ENCODE measurements at places on chromosomes 6 and 20.

DNA sequence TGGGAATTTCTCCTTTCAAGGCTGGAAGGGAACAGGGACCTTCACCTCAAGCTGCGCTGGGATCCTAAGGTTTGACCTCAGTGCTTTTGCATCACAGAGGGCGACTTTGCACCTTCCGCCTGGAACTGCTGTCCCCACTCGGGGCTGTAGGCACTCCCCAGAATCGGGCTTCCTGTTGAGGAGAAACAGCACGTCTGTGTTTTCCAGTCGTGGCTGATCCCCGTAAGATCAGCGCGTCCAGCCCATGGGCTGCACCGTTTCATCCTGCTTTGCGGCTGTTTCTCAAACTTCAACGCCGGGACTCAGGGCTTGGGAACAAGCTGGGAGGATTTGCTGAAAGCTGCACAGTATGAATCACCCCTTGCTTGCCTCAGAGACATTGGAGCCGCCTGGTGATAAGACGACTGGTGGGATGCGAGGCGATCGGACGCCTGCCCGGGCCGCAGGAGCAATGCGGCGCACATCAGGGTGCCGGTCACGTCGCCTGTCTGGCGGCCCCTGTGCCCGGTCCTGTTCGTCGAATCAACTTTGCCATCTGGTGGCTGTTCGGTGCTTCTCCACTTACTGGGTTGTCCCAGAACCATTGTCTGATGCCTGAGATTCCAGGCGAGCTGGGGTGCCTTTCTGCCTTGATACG, 53.6 kb upstream of the FRMD1 start:
- DNase-seq: no peak

DNA sequence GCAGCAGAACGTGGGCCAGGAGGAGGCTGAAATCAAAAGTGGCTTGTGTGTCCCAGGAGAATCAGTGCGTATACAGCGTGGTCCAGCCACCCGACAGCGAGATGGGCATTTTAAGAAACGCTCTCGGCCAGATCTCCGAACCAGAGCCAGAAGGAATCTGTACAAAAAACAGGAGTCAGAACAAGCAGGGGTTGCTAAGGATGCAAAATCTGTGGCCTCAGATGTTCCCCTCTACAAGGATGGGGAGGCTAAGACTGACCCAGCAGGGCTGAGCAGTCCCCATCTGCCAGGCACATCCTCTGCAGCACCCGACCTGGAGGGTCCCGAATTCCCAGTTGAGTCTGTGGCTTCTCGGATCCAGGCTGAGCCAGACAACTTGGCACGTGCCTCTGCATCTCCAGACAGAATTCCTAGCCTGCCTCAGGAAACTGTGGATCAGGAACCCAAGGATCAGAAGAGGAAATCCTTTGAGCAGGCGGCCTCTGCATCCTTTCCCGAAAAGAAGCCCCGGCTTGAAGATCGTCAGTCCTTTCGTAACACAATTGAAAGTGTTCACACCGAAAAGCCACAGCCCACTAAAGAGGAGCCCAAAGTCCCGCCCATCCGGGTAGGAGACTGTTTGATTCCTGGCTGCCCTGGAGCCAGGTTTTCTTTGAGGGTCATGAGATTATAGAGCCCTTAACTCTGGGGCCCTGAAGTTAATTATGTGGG, 75.3 kb downstream of the ASXL1 start:
- DNase-seq: no peak

GRCh38 chr6:141866731-141867497, 265.8 kb upstream of the GJE1 start:
- no peak for DNase-seq

GRCh38 chr6:115842338-115842737, 218.4 kb downstream of the FRK start:
- no peak for DNase-seq

DNA sequence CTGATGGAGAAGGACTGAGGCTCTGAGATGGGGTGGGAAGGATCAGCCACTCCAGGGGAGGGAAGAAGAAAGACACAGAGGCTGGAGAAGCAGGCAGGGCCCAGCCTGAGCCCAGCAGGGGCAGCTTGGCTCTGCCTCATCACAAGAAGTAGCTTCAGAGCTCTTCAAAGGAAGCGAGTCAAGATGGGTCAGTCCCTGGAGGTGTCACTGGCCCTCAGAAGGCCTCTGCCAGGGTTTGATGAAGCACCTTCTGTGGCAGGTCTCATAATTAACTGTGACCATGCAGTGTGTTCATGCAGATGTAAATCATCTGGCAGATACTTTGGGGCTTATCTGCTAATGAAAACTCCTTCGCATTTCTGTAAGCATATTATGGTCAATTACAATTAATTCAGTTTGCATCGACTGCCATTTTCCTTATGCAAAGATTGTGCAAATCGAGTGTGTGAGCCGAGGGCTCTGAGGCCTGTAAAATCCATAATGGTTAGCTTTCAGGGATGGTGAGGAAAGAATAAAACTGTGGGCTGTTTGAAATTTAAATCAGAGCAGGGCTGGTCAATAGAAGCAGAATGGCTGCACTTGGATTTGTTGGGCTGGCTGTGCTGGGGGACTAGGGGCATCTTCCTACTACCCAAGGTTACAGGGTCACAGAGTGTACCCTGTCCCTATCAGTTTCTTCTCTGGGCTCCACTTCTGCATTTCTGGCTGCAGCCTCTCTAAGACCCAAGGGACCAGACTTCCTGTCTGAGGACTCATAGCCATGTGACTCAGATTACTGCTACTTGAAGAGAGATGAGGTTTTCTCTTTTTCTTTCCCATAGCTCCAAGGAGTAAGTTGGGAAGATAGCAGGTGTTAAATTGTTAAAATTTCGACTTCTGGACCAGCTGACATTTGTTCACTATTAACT, 376.6 kb downstream of the DHX35 start:
- DNase-seq: no peak

- no peak for DNase-seq
Observed at GRCh38 chr6:106470811-106471210, 110.3 kb downstream of the CRYBG1 start.

GRCh38 chr6:34242252-34243130, 5.8 kb downstream of the HMGA1 start:
- peak; percentile 55 for DNase-seq

GRCh38 chr6:149270616-149271015, 46.9 kb upstream of the TAB2 start:
- DNase-seq: no peak

DNA sequence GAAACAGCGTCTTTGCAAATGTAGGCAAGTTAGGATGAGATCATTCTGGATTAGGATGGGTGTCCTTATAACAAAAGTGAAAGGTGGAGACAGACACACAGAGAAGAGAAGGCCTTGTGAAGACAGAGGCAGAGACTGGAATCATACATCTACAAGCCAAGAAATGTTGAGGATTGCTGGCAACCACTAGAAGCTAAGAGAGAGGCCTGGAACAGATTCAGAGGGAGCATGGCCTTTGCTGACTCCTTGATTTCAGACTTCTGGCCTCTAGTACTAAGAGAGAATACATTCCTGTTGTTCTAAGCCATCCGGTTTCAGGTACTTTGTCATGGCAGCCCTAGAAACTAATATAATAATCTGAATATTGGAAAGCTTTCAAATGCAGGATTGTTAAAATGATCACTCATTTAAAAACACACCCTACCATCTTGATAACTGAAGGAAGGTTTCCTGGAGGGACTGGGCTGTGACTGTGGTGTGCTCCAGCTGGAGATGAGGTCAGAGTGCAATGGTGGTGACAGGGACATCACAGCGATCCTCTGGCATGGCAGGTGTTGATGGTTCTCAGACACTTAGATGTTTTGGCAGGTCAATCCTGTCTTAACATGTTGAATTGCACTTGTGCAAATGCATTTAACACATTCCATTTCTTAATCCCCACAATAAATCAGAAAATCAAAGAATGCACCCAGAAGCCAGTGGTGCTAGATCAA, 25.1 kb downstream of the CD83 start:
- DNase-seq: no peak

DNA sequence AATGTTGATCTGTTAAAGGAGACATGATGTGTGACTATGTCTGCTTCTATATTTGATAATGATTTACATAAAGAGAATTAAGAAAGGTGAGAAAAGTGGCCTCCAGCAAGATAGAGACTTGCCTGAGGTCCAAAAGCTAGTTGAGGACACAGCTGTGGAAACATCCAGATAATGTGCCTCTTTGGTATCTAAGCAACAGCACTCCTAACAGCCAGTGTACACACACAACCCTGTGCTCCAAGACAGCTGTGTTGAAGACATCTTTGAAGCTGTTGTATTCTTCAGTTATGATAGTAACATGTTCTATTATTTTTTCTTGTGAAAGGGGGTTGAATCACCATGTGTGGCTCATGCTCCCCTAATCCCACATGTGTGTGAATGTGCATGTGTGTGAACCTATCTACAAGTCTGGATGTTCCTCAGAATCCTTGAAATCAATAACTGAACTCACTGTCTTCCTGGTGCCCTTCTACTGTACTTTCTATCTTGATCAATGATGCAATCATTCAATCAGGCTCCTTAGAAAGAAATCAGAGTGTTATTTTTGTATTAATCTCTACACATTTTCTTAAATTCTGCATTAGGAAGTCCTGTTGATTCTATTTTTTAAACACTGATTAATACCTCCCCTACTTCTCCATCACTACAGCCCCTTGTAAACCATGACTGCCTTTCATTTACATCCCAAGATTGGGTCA, 116.7 kb upstream of the SSTR4 start:
- DNase-seq: no peak

GRCh38 chr6:38975621-38976049, 72.9 kb upstream of the GLP1R start:
- no peak for DNase-seq

GRCh38 chr6:99802396-99803031, 191.5 kb downstream of the MCHR2 start:
- no peak for DNase-seq

GRCh38 chr20:32477594-32478512, 107.3 kb downstream of the NOL4L start:
- DNase-seq: no peak

GRCh38 chr6:47022191-47022590, 19.9 kb downstream of the ADGRF1 start:
- no peak for DNase-seq

GRCh38 chr6:93420163-93420795, 920 bp upstream of the EPHA7 start:
- no peak for DNase-seq

- DNase-seq: no peak
Observed at GRCh38 chr6:13666194-13667105, 45.2 kb downstream of the RANBP9 start.

DNA sequence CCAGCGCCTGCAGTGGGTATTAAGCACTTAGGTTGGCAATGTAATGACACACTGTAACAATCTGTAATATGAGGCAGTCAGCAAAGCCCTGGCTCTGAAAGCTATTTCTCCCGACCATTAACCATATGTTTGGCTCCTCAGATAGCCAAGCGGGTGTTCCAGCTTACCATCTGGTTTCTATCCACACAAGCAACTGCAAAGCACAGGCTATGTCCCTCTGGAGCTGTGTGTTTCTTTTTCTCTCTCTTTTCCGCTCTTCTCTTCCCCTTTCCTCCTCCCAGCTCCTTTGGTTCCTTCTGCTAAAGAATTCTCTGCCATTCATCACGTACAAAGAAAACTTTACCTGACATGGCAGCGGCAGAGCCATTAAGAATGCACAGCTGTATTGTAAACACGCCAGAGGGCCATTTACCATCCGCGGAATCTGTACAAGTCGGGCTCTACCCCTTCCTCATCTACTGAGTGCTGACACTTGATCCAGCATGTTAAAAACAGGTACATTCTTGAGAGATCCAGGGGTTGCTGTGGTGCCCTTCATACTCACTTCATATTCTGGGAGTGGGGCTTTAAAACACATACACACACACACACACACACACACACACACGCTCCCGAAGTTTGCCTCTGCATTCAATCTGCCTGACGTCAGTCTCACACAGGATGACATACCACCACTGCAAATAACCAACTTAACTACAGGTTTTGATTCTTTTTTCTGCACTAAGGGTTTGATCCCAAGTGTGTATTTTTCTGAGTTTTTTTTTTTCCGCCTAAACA, 77.2 kb downstream of the BACH2 start:
- no peak for DNase-seq

- no peak for DNase-seq
Observed at GRCh38 chr6:111818539-111819226, 54.6 kb downstream of the FYN start.

GRCh38 chr6:101806241-101806640, 412.7 kb downstream of the GRIK2 start:
- DNase-seq: no peak

GRCh38 chr20:57610261-57610952, 9.8 kb downstream of the ZBP1 start:
- no peak for DNase-seq

DNA sequence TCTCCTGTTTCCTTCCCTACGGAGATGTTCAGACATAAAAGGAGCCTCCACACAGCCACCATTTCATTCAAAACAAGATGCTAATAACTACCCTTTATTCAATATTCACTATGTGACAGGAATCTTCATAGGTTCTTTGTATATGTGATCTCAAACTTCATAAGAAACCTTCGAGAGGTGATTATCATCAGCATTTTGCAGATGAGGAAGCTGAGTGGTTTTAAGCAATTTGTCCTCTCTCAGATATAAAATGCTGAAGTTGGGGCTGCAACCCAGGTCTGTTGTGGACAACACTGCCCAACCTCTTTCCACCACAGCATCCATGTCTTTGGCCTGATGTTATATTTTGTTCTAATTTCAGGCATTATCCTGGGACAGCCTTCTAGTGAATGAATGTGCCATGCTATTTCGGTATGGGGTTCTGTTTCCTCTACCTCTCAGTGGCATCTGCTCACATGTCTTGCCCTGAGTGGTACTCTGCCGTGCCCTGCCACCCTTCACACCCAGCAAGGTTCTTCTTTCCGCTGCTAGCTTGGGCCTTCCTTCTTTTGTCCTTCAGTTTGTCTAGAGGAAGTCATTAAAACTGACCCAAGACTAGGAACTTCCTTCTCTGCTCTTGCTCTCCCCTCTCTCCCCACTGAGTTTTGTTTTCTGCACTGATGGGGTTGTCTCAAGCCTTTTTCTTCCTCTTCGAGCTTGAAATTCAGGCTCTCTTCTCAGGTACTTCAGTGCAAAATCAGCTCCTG, 300.9 kb upstream of the PRDM1 start:
- DNase-seq: no peak

GRCh38 chr6:61817716-61818115, 468.3 kb downstream of the KHDRBS2 start:
- no peak for DNase-seq

GRCh38 chr20:12207875-12208274, 290.2 kb downstream of the BTBD3 start:
- DNase-seq: no peak

DNA sequence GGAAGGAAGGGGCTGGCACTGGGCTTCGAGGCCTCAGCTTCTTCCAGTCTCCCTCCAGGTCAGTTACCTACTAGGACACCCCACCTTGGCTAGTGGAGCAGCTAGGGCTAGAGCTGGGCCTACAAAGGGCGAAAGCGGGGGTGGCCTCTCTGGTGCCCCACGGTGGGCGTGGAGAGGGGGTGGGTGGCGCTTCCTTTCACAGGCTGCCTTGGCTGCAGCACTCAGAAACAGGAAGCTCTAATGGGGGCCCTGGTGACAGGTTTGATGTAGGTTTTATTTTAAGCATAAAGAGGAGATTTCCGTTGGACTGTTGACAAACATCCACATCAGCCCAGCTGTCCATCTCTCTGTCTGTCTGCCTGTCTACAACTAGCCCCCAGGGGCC, 13.4 kb downstream of the FAM110A start:
- DNase-seq: no peak

All from H54 (cell line).